ENCODE measurements at places on chromosomes 3 and 15.
A peak's percentile ranks its signal among the peaks of the same experiment; 100 is the strongest.

DNA sequence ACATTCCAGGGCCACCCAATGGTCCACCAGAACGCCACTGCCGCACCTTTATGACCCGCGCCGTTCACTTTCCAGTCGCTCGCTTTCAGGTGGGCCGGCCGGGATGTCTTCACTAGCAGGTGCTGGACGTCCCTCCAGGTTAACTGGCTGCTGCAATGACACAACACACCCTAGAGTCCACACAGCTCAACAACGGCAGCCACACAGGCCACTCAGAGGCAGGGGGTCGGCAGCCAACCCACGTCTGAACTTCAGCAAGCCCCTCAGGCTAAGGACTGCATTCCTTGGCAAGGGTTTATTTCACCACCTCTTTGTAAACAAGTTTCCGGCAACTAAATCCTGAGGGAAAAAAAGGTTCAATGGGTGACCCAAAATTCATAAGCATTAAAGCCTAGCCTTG, 89.2 kb upstream of the SNRPA1 start:
- DNase-seq, result no peak

DNA sequence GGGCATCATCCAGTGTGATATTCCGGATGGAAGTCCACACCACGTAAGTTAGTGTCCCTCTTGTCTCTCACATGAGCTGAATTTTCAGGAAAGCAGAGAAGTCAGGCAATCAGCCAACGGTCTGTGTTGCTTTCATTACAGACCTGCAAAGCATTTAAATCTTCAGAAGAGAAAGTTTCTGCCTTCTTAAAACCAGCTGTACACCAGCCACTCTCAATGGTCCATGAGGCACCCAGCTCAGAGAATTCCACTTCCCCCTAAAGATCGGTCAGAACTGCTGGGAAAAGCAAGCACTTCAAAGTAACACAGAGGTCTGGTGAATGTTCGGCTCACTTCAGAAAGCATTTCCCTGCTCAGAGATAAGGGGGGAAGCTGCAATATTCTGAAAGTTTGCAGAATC, 903.7 kb downstream of the EPHA3 start:
- DNase-seq, result no peak

- peak; percentile 77 for DNase-seq
Observed at GRCh38 chr3:197002701-197003454, 26.7 kb downstream of the MELTF start.

DNA sequence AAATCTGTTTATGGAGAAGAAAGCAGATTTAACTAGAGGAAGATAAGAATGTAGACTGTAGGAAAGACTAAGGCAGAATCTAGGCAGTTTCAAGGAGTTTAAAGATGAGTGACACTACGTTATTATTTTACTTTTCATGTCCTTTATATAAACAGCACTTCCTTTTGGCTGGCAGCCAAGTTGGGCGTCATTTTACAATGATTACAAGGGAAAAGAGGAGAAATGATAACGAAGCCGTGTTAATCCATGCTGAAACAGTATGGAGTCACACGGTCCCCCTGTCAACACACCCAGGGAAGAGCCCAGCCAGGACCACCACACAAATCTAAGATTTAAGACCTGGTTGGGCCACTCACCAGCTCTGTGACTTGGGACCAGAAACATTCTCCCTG, 83.7 kb upstream of the NEO1 start:
- no peak for DNase-seq

GRCh38 chr3:69579306-69580041, 159.8 kb upstream of the MITF start:
- no peak for DNase-seq

DNA sequence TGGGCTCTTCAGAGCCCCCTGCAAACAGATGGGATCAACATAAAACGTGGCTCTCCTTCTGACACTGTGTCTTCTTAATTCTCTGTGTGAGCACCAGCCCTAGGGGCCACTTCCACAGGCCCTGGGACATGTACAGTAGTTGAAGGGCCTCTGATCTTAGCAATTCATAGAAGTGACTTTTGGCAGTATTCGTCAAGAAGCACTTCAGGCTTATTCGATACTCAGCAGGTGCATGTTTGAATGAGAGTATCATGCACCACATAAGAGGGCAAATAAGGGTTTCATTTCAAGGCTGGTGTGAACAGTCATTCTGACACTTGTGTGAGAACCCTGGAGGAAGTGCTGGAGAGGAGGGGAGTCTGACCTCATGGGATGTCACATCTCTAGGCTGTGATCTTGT, 113.9 kb downstream of the GABRG3 start:
- DNase-seq, result no peak

GRCh38 chr3:195774917-195775316, 36.8 kb downstream of the MUC4 start:
- DNase-seq, result no peak

DNA sequence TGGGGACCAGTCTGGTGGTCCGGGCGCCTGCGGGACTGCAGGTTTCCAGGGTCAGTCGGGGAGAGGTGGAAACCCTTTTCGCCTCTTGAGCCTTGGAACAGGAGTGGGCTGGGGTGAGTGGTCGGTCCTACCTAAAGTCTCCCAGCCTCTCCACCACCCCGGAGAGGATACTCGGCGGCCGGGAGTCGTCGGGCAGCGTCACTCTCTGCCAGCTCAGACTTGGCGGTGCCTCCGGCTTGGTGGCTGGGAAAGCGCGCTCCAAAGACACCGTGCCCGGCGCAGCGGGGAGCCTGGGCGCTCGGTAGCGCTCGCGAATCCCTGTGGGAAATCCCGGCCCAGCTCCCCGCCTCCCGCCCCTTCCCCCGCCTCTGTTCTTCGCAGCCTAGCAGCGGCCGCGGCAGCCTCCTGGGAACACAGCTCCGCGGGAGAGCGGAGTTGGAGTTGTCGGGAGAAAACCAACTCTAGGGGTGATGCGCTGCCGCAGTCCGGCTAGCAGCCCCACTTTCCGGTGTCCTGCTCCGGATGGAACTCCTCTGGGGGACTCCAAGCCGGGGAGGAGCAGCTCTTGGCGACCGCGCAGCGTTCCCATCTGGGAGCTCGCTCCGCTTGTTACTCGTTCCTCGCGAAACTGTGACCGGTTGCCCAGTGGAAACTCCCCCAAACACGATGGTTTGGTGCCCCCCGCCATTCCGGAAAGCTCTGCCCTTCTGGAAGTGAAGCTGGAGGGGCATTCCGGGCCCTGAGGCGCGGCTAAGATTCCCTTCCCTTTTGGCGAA, 1.4 kb downstream of the EPHB1 start:
- no peak for DNase-seq

DNA sequence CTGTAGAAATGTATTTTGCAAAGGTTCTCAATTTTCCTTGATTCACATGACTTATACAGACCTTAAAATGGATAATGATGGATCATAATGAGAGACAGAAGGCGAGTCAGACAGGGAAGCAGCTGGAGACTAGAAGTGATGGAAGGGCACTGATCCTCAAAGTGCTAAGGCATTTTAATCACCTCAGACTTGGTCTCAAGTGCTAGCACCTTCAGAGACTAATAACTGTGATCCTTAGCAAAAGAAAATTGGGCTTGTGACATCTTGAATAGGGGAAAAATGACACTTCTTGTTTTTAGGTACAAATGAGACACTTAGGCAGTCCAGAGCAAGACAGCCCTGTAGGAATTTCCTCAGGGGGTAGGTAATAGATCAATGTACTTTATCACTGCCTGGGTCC, 1011.7 kb downstream of the SQOR start:
- no peak for DNase-seq

DNA sequence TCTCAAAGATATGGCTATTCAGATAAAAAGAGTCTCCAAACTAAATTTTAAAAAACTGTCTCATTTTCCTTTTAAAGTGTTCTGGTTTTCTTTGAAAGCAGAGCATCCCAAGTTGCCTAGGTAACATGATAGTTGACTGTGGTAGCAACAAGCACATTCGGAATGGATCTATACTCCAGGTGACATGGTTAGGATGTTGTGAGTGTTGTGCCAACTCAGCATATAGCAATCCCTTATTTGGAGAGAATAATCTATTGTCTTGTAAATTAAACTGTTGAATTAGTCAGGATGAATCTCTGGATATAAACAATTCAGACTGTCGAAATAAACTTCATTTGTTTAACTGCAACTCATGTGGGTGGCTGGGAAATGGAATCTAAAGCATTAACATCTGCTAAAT, 418.6 kb downstream of the TUSC7 start:
- no peak for DNase-seq

- DNase-seq, result no peak
Observed at GRCh38 chr15:83565553-83566159, 88.3 kb upstream of the ADAMTSL3 start.

- no peak for DNase-seq
Observed at GRCh38 chr15:100821327-100821726, 58.3 kb upstream of the ALDH1A3 start.

- DNase-seq, result no peak
Observed at GRCh38 chr3:58009026-58009748, 965 bp downstream of the FLNB start.

DNA sequence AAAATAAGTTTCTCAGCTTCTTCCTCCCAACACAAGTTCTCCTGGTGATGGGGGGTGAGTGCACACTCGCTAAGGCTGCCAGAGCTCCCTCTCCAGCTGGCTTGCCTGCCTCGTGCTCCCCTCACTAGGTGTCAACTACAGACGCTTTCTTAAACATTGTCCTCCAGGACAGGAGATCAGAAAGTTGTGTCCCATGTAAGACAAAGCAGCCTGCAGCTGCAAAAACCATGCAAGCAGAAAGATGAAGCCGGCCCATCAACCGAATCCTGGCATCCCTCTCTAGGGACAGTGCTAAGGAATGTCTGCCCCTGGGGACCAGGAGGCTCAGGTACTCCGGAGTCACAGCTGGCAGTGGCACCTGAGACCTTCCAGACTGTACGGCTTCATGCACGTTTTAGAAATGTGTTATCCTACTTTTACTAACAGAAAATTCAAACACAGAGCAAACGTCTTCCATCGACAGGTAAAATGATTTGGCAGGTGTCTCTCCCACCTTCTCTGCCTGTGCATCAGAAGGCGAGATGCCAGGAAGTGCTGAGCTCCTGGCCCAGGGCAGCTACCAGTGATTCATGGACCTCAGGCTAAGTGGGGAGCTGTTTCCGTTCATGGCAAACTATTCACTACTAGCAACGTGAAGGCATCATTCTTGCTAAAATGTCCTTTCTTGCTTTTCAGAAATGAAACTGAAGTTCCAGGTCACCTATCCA, 246.1 kb downstream of the ADAMTS17 start:
- DNase-seq, result no peak

DNA sequence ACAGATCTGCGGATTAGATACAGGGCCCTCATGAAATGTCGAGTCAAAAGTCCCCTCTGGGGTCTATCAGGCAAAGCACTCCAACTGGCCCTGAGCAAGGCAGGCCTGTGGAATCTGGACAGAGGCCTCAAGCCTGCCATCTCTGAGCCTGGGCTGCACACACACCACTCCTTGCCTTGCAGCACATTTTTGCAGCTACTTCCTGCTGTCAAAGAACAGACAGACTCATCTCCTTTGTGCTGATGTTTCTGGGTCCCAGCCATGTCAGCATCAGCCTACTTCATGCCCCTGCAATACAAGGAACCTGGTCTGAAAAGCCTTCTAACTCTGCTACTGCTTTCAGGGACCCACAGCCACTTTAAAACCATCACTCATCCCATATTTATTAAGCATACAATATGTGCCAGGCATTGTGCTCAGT, 60.6 kb upstream of the IL12A start:
- no peak for DNase-seq

DNA sequence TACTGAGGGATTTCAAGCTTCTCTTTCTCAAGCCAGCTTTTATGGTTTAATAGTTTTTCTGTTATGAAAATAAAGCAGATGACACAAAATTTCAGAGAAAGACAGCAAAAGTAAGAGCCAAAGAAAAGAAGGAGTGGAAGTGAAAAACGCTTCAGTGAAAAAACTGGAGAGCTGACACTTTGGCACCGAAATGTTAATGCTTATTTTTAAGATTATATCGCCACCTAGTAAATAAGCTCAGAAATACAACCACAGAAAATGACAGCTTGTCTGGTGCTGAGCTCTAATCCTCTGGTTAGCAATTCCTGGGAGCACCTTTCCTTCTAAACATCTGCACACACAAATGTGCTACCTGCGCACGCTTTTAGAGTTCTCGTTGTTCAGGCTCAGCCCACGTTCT, 101.6 kb downstream of the ZPLD1 start:
- no peak for DNase-seq

GRCh38 chr3:160804762-160805161, 48.7 kb downstream of the PPM1L start:
- no peak for DNase-seq

DNA sequence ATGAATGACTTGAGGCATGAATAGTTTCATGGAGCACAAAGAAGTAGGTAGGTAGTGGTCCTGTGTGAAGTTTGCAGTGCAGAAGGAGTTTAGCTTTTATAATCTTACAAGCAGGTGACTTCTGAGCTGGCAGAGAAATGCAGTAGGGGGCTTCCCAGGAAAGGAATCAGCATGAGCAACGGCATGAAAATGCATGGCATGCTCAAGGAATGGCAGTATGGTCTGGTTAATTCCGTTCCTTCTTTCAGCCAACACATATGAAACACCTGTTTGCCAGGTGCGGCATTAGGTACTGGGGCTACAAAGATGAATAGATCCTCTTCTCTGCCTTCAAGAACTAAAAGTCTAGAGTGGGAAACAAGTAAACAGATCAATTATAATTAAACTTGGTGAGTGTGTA, 138.0 kb upstream of the BHLHE40 start:
- DNase-seq, result no peak

DNA sequence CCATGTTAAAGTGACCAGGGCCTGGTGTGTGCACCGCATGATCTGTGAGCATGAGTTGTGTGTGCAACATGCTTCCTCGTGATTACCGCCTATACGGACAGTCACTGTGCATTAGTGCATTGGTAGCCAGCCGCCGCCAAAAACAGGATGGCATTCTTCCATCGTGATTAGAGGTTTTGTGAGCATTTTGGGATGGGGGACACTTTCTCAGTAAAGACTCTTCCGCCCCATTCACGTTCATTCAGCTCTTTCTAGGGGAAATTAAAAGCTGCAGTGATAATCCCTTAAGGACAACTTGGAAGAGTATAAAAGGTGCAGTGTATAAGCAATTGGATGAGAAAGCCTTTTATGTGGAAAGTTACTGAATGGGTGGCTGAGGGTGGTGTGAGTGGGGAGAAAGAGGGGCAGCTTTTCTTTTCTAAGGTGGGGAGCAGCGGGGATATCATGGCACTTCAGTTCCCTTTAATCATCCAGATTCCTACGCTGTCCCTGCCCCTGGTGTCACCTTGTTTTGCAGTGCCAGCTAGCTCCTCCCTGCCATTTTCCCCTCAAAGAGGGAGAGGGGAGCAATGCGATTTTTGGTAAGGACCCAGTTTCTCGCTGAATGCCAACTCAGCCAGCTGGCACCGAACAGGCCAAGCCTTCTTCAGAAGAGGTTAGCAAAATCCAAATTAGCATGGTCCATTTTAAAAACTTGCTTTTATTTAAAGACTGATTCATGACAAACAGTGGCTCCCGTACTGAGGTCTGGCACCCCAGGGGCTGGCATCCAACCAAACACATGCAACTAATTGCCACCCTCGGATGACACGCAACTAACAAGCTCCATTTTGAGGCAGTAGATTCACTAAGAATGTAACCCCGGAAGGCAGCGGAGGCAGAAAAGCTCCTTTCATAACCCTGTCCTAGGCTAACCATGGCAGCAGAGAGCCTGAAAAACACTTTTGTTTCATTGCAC, 447.8 kb downstream of the FHIT start:
- no peak for DNase-seq

Measured in activated gamma-delta T cell (primary cell).